Ovary (tissue), 10 donors: ENCODE measurements at places on chromosomes 6 and 20.

GRCh38 chr20:44109951-44110361, 77.0 kb downstream of the JPH2 start:
- no peak overlapping the region for H3K27ac ChIP-seq
- no peaks in the 10 kb centered on the region for H3K36me3 ChIP-seq
- no peaks in the 10 kb centered on the region for H3K27me3 ChIP-seq
- no peaks in the 10 kb centered on the region for H3K4me1 ChIP-seq

DNA sequence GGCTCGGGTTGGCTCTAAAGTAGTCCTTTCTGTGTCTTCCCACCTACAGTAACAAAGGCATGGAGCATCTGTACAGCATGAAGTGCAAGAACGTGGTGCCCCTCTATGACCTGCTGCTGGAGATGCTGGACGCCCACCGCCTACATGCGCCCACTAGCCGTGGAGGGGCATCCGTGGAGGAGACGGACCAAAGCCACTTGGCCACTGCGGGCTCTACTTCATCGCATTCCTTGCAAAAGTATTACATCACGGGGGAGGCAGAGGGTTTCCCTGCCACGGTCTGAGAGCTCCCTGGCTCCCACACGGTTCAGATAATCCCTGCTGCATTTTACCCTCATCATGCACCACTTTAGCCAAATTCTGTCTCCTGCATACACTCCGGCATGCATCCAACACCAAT, 291.2 kb downstream of the ESR1 start:
- no peaks in the 10 kb centered on the region for H3K36me3 ChIP-seq
- no peaks in the 10 kb centered on the region for H3K27me3 ChIP-seq
- no peak overlapping the region for H3K27ac ChIP-seq
- no peak overlapping the region for H3K4me3 ChIP-seq
- no peak for DNase-seq

DNA sequence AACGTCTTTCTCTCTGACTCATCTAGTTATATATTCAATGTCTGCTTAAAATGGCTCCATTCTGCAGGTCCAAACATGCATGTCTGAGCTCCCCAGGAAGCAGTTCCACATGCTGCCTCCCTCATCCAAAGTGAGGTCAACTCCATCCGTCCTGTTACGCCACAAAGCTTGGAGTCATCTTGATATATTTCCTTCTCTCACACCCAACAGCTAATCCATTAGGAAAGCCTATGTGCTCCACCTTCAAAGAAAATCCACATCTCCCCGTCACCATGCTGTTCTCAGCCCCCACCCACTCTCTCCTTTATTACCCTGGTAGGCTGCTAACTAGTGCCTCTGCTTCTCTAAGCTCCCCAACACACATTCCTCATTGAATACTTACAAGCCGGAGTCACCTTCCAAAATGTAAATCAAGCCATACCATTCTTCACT, 130.2 kb upstream of the SYNDIG1 start:
- no peak for DNase-seq
- no peaks in the 10 kb centered on the region for H3K27me3 ChIP-seq
- H3K36me3 ChIP-seq: no peaks in the 10 kb centered on the region
- H3K27ac ChIP-seq: no peak overlapping the region
- H3K4me3 ChIP-seq: no peak overlapping the region

GRCh38 chr6:5622276-5623005, 361.1 kb downstream of the FARS2 start:
- no peak overlapping the region for H3K4me3 ChIP-seq
- H3K27ac ChIP-seq: no peak overlapping the region
- DNase-seq: no peak
